ENCODE measurements at places on chromosomes 2 and 18. TPM values are rescaled to one million over a fixed set of nuclear protein-coding genes. Genes with fewer than 3 reads are reported as not detected.

GRCh38 chr2:99757611-99758114 is 267.8 kb upstream of the REV1 start:
- DNase-seq = no peak

DNA sequence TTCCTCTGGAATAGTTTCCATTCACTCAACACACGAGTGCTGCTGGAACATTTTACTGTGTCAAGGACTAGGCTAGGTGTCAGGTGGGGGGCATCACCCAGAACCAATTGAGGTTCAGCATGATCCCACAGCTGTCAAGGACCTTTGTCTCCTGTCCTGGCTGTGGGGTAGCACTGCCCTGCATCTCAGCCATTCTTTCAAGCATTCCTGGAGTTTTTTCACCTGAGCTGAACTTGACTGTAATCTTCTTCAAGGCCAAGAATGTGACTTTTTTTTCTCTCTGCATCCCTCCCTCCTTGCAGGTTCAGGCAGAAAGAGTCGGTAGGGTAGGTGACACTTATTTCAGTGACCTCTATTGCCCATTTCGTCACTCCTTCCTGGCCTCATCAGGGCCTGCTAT is 3.5 kb downstream of the MAPK4 start:
- DNase-seq = no peak

GRCh38 chr2:128403814-128404708 is 85.4 kb upstream of the HS6ST1 start:
- DNase-seq = no peak

Gene ACVR1C
- total RNA-seq = 3.0 TPM

Gene SRBD1
- 37.2 TPM for total RNA-seq

Data from neural progenitor cell (in vitro differentiated cells).